ENCODE measurements at places on chromosomes 2 and 18. TPM values are rescaled to one million over a fixed set of nuclear protein-coding genes. Genes with fewer than 3 reads are reported as not detected.

ABCB11 gene
- not detected for polyA plus RNA-seq

CKAP2L gene
- polyA plus RNA-seq: 6.4 TPM

PAX3 gene
- 1.5 TPM for polyA plus RNA-seq

WDR35 gene
- polyA plus RNA-seq: 7.3 TPM

DNA sequence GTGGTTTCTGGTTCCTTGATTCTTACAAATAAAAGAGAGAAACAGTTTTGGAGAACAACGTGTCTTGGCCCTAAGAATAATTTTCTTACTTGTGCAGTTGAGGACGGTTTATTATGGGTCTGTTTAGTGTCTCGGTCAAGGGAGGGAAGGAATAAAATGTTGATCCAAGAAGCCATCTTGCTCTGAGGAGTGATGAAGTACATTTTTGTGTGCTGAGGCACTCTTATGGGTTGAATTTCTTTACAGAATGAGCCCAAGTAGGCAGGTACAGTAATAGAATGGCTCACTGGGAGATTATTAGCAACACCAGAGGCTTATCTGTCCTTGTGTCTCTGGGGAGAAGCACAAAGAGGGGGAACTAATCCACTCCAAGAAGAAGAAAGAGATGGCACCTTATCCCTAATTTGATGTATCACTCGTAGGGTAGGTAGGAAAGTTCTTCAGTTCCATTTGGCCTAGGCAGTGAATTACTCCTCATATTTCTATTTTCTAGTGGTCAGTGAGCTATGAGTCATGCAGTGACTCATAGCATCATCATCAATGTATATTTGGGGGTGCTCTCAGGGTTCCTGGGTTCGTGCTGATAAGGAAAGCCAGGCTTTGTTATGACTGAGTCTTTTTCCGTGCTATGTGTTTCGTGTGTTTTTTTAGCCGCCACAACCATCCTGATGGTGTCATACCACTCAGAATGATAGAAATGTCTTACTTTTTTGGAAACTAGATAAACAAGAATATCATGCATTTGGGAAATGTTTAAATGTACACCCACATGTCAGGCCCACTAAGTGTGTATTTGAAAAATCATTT lies 250.1 kb upstream of the CTAGE1 start:
- DNase-seq: no peak

DNA sequence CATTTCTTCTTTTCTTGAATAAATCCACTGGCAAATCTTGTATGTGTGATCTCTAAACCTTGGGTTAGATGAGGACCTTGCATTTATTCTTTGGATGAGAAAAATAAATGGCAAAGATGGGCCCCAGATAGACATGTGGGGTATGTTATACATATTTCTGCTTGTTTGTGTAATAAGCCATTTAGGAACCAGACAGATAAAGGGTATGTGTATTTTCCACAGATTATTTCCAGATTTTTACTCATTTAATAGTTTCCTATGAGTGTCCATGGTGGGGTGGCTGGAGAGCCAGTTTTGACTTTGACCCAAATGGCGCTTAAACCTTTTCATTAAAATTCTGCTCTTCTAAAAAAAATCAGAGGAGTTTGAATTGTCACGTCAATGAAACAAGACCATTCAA lies 102.8 kb downstream of the MYCN start:
- no peak for DNase-seq

GRCh38 chr2:148876595-148877402 lies 1.8 kb downstream of the KIF5C start:
- DNase-seq: peak; percentile 20

DNA sequence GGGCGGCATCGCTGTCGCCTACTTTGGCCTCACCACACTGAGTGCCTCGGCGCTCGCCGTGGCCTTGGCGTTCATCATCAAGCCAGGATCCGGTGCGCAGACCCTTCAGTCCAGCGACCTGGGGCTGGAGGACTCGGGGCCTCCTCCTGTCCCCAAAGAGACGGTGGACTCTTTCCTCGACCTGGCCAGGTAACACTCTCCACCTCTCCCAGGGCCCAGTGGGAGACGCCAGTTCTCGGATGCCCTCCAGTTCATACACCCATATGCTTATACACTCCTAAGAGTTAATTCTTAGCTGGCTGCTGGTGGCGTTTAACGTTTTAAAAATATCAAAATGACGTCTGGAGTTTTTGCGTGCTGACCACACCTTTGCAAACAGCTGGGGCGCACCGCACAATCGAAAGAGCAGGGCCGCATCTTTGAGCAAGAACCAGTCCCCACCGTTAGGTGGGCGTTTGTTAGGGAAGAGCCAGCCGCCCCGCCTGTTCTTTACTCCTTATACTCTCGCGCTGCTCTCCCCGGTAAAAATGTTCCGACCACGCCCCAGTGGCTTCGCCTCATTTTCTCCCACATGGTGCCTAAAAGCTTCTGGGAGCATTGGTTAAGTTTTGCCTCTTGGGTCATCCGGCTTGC lies 899 bp downstream of the SLC1A4 start:
- DNase-seq: no peak

- no peak for DNase-seq
These were observed 95.9 kb upstream of the GRB14 start for GRCh38 chr2:164717000-164717803.

- DNase-seq: no peak
These were observed 169.6 kb downstream of the KCNS3 start for GRCh38 chr2:18047896-18048657.

- DNase-seq: no peak
These were observed 303.8 kb upstream of the TRIB2 start for GRCh38 chr2:12412898-12413305.

DNA sequence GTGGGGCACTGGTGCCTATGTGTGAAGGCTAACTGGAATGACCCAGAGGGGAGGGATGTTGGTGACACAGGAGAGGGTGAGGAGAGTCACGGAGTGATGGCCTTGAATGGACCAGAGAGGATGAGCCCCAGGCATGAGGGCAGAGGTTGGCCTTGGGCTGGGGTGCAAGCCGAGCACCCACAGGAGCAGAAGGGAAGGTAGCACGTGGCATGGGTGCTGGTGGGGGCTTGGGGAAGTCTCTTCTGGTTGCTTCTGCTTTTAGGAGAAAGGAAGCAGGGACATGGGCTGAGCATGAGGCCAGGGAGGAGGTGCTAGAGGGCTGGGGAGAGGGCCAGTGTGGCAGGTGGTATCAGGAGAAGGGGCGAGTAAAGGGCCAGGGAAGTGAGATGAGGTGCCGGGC lies 183.8 kb downstream of the DYSF start:
- DNase-seq: no peak

GRCh38 chr18:63553081-63553480 lies 10.9 kb downstream of the SERPINB12 start:
- no peak for DNase-seq

DNA sequence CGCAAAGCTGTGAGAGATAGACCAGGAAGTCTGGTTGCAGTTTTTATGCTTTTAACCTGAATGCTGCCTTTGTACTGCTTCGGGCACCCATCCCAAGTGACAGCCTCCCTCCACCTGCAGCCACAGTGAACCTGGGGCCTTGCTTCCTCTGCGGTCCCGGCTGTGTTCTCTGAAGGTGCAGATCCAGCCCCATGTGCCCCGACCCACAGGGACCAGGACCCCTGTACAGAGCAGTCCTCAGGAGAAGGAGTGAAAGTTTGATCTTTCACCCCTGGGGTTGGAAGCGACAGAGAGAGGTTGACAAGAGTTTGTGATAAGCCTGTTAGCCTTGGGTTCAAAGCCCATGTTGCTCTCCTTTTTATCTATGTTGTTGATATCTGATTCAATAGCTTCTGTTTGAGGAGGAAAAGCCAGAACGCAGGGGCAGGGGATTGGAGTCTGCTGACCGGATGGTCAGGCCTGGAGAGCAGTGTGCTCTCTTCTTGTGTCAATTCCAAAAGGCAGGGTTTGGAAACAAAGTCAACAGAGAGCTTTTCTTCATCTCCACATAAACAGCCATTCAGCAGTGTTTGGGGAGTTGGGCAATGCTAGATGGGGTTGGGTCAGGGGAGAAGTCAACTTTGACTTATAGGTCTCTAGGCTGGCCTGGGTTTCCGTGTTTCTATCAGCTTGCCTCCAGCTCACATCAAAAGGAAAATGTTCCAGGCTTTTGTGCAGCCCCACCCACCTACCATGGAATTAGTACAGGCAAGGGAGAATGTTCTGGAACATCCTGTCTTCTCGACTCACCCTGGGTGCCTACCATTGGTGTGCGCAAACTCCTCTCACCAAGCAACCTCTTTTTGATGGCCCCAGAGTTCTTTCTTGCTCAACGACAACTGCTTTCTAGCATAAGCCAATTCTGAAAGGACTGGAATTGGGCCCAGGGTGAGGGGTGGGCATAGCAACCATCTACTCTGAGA lies 214.9 kb downstream of the ALPK2 start:
- no peak for DNase-seq

DNA sequence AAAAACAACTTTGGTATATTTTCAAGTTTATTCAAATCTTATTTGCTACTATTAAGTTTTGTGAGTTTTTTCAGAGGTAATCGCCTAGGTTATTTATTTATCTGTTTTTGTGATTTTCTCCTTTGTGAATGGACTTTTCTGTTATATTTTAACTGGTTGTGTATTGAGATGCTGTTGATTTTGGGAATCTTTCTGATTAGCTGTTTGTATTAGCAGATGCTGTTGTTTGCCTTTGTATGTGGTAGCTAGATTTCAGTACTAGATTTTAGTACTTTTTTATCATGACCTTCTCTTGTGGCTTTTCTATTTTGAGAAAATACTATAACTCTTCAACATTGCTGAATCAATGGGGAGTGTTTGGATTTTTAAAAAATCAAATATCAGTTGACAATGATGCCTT lies 42.4 kb downstream of the TSHZ1 start:
- no peak for DNase-seq

- no peak for DNase-seq
These were observed 24.8 kb upstream of the ZNF638 start for GRCh38 chr2:71306762-71307161.

DNA sequence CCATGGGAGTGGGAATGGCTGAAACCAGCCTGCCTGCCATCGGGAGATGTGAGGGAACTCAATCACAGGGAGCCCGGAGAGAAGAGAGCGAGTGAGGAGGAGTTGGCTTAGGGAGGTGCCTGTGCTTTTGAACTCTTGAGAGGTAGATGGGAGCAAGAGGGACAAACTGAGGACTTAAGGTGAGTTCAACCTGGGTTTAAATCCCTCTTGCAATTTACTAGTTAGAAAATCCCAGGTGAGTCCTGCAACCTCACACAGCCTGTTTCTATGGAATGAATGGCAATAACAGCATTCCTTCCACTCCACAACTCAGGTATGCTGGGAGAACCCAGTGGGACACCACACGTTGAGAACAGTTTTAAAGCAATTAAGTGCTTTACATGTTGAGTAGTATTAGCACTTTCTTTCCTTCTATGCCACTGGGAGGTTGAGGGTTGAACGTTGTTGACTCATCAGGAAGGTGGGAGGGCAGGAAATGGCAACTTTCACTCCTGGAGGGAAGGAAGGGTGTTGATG lies 57.3 kb downstream of the VIT start:
- no peak for DNase-seq

GRCh38 chr2:191189112-191189635 lies 38.4 kb upstream of the STAT4 start:
- no peak for DNase-seq

- no peak for DNase-seq
These were observed 55.3 kb upstream of the LAPTM4A start for GRCh38 chr2:20106746-20107145.

DNA sequence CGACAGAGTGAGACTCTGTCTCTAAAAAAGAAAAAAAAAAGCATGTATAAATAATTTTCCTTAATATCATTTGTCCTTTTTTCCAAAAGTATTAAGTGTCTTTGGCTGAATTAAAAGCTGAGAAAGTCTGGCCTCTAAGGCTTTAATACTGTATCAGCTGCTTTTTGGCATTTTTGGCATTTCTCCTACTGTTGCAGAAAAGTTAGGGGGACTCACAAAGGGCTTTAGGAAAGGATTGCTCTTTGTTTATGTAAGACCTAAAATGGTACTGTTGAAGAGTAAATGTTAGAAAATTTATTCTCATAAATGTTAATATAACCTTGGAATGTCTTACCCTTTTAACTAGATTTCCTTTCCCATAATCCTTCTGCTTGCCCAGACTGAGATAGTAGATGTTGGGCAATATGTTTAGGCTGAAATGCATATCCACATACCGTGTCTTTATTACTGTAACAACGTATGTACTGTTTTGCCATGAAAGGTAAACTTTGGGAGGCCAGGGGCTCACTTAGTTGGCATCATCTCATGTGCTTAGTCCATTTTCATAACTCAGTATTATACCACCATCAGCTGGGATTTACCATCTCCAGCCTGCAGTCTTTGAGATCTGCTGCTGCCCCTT lies 18.0 kb upstream of the STON1 start:
- DNase-seq: no peak

DNA sequence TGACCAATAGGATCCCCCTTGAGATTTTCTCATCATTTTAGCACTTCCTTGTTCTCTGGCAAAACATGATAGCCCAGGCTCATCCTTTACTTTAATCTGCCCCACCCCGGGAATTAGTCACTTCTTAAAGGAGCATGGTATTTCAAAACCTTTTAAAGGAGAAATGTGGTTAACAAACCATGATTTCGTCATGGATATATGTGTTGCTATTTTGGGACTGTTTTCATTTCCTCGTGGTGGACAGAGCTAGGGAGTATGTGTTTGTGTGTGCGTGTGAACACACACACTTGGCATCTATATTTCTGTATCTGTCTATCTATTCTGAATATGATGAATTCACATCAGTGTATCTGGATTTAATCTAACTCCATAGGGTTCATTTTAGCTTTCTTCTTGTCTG lies 128.1 kb downstream of the BIRC6 start:
- DNase-seq: peak; percentile 24

DNA sequence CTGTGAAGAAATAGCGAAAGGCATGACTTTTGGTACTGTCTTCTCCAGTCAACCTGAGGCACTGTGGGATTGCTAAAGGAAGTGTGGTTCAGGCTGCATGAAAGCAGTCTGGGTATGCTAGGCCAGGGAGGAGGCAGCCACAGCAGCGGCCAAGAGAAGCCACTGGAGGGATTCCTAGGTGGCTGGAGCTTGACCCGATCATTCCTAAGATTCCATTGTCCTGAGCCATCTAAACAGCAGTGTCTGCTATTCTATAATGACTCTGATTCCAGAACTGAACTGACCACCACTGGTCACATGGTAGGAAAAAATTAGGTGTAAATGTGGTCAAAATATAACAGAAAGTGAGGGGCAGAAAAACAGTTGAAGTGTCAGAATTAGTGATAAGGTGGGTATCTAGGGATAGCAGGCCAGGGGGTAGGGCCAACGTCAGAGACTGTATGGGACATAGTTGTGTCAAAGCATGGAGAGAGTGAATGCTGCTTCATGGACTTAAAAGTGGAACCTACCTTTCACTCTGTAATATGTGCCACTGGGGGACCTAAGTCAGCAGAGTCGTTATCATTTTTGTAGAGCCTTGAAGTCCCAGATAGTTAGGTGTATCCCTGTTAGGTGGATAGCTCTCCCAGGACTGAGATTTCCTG lies 204.6 kb downstream of the CTNNA2 start:
- no peak for DNase-seq

GRCh38 chr2:82853299-82853698 lies 1605.8 kb downstream of the SUCLG1 start:
- DNase-seq: no peak

- no peak for DNase-seq
These were observed 67.4 kb downstream of the BOLA3 start for GRCh38 chr2:74080346-74080745.
